ENCODE measurements at places on chromosomes 12 and 14.

DNA sequence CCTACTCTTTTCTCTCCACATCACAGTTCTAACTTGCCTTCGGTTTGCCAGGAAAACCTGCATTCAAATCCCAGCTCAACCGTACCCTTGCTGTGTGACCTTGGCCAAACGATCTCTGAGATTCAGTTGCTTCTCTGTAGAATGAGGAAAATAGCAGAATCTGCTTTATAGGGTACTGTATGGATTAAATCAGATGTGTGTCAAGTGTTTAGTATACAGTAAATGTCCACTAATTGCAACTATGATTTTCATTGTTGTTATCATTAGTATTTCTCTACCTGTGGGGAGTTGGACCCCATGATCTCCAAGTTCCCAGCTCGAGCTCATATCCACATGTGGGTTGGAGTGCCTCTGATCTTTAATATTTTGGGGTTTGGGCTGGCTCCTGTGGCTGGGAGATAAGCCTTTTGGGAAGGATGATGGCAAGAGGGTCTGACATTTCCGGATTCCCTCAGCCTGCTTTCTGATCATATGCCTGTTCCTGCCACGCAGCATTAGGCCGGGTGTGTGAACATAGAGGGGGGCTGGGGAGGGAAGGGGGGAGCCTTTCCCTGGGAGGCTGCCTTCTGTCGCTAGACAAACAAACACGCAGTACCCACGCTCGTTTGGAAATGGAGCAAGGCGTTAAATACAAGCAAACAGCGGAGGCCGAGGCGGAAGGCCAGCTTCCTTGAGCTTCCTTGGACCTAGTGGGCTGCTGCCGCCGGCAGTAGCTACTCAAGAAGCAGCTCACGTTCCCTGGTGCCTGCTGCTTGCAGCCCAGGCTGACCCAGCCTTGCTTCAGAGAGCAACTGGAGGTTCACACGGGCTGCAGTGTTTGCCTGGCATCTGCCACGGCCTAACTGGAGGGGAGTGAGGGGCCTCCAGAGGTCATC, 213.5 kb upstream of the LHX5 start:
- no peak for DNase-seq

DNA sequence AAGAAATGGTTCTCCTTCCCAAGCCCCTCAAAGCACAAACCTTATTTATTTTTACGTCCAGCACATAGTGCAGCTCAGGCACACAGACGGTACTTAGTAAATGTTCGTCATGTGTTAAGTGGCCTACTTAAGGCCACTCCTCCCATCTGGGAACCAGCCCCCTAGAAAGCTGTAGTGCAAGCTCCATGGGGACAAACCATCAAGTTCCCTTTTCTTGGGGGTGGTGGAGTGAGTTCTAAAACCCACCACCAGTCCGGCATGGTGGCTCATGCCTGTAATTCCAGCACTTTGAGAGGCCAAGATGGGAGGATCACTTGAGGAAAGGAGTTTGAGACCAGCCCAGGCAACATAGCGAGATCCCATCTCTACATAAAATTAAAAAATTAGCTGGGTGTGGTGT, 49.4 kb downstream of the PITPNM2 start:
- DNase-seq = no peak

GRCh38 chr14:89681086-89682018, 264.3 kb upstream of the FOXN3 start:
- peak; percentile 41 for DNase-seq

- no peak for DNase-seq
Measured at GRCh38 chr12:66071549-66071948, 59.0 kb downstream of the LLPH start.

GRCh38 chr12:50679612-50680011, 84.3 kb upstream of the ATF1 start:
- no peak for DNase-seq

- DNase-seq = no peak
Measured at GRCh38 chr12:79662046-79662811, 28.5 kb downstream of the PAWR start.
